ENCODE measurements at places on chromosomes 3 and 15.

DNA sequence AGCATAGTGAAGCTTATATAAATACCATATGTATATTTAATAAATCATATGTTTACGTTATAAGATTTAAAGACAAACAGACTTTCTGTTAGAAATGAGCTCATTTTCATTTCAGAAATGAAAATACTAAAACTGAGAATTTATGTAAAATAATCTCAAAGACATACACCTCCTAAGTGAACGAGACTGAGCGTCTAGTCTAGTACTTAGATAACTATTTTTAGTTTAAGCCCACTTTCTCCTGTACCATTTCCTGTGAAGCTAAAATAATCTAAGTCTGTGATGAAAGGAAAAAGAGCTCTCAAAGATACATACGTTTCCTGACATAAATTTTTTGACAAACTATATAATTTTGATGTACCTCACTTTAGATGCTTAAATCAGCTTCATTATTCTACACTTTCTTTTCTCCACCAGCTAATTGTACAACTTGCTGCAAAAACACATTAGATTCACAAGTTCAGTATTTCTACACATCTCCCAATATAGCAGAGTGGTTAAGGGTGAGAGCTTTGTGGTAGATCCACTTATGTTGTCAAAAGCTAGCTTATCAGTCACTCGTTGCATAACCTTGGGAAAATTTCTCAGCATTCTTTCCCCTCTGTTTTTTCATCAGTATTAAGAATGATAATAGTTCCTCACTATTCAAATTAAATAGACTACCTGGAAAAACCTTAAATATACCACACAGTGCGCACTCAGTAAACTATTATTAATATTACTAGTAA lies 703.0 kb downstream of the PLOD2 start:
- DNase-seq: no peak

DNA sequence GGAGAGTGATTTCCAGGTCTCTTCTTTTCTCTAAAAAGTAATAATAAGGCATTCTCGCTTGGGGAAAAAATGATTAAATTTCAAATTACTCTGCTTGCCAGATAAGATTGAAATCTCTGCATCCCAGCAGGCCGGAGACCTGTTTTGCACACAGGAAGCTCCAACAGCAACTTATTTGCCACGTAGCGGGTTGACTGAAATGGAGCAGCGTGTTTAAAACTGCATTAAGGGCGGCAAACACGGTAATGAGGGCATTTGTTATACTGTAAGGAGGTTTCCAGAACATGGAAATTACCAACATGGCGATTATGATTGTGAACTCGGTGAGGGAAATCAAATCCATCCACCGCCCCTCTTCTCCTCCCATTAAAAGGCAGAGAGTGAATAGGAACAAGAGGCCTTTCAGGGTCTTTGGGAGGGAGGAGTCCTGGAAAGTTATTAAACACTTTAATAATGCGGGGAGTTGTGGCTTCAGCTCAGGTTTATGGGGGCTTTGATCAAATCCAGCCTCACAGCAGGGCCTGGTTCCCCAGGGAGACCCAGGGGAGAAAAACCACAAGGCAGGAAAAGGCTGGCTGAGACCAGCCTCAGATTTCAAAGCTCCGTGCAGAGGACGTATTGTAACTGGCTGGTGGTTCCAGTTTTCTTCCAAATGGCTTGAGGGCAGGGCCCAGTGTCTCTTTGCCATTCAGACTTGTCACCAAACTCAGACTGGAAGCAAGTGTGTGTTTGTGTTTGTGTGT lies 242.3 kb downstream of the TLE3 start:
- no peak for DNase-seq

- no peak for DNase-seq
Measured at GRCh38 chr3:28575746-28576613, 227.4 kb upstream of the AZI2 start.

DNA sequence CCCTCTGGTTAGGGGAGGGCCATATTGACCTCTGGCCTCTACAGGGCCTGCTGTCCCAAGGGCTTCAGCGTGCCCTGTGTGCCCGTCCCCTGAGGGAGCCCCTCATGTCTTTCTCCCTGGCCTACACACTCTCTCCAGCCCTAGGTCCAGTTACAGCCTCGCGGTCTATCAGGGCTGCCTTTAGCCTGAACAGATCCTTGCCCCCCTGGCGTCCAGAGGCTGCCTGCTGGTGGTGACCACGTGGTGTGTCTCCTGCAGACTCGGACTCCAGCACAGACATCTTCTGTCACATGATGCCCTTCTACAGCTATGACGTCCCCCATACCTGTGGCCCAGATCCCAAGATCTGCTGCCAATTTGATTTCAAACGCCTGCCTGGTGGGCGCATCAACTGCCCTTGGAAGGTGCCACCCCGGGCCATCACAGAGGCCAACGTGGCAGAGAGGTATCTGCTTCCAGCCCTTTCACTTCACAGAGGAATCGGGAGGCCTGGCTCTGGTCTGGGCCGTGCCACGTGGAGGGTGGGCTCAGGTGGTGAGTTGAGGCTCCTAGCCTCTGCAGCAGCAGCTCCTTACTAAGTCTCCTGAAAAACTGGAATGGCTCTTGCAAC lies 4.1 kb downstream of the MAN2A2 start:
- no peak for DNase-seq

DNA sequence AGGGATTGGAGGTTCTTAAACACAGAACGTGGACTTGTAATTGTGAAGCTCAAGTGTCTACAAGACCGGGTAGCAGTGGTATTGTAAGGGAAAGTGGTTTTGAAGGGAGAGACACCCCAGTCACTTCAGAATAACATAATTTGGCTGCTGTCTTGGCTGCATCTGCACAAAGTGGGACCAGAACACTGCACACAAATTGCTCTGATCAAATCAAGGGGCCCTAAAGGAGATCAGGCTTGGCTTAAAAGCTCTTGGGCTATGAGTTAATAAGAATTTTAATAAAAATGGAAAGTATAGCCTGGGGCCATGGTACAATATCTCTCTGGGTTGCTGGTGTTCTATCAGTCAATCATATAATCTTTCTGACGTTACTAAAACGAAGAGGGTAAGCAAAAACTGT lies 356.1 kb upstream of the ICE2 start:
- DNase-seq: no peak
